ENCODE measurements at places on chromosomes 12 and 14.

DNA sequence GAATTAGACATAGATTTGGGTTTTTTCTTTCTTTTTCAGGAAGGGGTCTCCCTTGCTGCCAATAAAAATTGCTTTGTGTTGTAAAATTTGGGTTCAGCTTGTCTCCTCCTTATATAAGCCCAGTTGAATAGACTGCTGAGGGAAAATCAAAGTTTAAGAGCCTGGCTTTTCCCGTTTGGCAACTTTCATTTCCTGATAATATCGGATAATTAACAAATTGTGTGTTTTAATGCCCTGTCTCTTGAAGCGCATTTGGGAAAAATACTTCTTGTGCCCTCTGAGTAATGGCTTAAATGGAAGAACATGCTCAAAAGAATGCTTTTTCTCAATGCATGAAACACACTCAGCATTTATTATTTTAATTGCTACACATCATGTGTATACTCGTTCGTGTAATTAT lies 198.0 kb upstream of the DCN start:
- no peak for DNase-seq

DNA sequence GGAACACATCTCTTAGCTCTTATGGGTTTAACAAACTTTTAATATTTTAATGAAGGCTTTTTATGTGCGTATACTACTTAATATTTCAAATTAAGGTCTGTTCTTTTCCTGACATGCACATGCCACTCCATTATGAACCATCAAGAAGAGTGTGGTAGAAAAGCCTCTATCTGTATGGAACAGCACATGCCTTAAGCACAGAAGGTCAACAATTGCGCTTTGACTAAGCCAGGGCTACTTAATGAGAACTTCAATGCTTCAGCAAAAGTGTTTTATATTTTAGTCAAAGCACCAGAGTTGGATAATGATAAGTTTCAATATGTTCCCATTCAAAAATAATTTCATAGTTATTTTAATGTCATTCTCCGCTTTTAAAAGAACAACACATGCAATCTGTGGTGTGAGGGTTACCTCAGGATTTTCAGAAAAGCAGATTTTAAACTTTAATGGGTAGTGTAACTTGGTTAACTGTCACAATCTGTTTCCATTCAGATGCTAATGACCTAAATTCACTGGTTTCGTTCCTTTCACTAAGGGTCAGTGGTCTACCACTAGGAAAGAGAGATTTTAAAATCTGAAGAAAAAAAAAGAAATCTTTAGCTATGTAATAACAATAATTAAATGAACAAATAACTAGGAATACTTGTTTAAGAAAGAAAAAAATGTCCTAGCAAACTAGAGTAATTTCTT lies 193.4 kb upstream of the NOVA1 start:
- DNase-seq, result peak; percentile 12

GRCh38 chr12:77124767-77125166 lies 59.4 kb upstream of the E2F7 start:
- no peak for DNase-seq

DNA sequence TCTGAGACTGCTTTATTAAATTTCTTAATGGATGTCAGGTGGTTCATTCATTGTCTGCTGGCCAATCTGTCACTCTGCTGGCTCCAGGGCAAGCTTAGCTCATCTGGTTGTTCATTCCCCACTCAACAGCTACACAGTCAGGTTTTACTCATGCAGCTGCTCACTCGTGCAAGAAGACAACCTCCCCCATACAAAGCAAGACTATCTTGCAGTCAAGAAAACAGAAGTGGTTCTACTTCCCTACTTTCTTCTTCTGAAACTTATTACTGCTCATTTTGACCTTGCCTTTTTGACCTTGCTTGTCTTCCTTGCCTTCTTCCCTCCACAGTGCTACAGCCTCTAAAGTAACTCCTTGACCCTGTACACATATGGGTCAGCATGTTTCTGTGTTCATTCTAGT lies 277.9 kb downstream of the SSPN start:
- no peak for DNase-seq

DNA sequence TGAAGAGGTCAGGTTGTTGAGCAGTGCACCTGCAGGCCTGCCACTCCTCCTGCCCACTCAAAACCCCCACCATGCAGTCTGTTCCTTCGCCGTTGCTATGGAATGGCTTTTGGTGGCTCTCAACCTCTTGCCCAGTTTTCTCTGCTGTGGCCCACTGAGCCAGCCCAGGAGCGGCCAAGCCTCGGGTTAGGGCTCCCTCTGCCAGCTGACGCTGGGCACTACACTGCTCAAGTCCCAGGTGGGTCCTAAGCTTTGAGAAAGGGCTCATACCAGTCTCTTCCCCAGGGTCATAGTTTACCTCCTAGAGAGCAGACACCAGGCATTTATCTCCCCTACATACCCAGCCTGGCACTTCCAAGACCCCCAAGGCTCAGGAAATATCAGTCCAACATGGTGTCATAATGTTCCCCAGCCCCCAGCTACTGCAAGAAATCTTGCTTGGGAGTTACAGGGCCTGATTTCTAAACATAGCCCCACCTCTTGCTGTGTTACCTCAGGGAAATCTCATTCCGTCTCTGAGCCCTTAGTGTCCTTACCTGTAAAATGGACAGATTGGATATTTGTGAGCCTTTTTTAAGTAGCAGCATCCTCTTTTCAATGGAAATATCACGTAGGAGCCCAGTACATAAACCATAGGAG lies 59.4 kb downstream of the TSPAN11 start:
- no peak for DNase-seq

DNA sequence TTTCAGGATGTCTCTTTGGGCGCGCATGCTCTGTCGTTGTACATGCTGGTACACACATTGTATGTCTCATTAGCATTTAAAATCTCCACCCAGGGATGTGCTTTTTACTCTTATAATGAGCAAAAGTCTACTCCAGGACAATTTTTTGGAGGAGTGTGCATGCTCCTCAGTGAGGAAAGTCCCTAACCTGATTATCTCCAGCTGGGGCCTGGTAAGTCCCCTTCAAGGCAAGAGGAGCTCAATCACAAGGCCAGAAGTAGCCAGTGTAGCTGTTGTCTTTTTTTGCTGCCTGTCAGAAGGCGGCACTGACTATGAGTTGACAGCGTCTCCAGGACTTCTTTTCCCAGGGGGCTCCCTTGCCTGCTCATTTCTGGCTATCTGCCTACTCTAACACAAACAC lies 218.3 kb upstream of the CNTN1 start:
- DNase-seq, result no peak

DNA sequence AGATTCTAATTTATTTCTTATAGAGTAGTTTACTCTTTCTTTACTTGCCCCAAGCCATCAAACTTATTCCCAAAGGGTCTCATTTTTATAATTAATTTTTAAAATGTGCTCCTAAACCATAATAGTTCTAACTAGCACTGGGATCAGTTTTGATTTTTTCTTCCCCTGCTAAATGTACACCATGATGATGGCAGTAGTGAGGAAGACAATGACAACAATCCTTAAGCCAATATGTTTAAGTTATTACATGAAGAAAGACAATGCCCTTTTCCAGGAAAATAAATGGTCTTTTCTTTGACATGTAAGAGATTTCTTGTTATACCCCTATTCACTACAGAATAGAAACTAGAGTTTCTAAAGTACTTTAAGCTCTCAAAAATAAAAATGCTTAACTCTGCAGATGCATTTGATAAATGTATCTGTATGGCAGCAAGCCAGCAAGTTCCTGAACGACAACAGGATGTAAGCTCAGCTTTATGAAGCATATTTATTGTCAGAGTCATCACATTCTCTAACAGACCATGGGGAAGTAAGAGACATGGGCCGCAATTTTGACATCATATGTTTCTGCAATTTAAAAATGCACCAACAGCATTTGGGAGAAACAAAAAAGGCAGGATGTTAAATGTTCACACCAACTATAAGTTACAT lies 36.0 kb upstream of the SNX6 start:
- DNase-seq, result no peak

DNA sequence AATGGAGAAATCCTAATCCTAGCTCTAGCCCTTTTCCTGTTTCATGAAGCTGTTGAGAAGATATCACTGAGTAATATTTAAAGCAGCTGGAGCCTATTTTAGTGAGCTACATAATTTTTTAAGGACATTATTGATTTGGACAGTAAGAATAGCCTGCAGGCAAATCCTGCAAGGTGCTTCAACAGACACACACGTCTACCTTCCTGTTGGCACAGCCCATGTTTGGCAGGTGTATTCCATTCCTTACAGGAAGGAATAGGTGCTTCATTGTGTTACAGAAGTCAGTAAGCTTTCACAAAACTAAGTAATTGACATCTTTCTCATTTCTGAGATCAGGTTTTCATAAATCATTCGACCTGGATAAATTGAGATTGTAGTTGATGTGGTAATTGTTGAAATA lies 50.6 kb downstream of the FOXA1 start:
- DNase-seq, result no peak

GRCh38 chr14:101120641-101121507 lies 217.4 kb upstream of the RTL1 start:
- no peak for DNase-seq

- no peak for DNase-seq
Observed at GRCh38 chr14:64293976-64294671, at the start of gene ESR2. TSS of gene ESR2 (minus strand) at chr14:64294371. CDS start at chr14:64282985, 11,386 bp downstream.

DNA sequence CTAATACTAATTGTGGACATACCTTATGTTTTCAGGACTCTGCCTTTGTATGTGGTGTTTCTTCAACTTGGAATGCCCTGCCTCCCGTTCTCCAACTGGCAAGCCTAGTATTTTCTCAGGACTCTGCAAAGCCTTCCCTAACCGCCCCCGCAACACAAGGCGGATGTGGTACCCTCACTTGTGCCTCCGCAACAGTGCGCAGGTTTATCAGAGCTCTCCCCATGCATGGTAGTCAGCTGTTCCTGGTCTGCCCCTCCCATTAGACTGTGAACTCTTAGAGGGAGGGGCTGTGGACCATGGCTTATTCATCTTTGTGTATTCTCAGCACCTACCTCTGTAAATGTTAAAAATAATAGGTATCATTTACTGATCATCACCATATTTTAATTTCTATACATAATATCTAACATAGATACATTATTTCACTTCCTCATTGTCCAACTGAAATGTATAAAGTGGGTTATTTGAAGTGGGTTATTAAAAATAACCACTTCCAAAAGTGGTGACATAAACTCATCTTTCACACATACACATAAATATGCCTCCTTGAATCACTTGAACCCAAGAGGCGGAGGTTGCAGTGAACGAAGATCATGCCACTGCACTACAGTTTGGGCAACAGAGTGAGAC lies 9.0 kb downstream of the LPAR5 start:
- DNase-seq, result no peak

DNA sequence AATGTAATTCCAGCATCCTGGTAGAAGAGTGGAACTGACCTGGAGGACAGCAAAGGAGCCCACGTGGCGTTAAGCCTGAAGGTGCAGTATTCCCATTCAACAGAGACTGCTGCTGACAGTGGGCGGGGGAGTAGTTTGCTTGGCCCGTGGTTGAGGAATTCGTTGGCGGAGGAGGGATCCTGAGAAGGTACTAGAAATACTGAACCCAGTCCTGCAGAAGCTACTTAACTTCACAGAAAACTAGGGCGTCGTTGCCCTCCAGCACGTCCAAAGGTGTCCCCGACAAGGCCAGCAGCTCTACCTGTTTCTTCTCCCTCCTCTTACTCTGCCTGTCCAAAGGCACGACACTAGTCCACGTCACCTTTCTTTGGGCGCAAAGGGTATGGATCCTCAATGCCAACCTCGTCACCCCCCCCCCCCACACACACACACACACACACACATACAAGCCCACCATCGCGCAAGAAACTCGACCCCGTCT lies 303 bp downstream of the PUS7L start:
- DNase-seq, result no peak

- DNase-seq, result no peak
Observed at GRCh38 chr12:123057513-123058265, 77.2 kb downstream of the ARL6IP4 start.

DNA sequence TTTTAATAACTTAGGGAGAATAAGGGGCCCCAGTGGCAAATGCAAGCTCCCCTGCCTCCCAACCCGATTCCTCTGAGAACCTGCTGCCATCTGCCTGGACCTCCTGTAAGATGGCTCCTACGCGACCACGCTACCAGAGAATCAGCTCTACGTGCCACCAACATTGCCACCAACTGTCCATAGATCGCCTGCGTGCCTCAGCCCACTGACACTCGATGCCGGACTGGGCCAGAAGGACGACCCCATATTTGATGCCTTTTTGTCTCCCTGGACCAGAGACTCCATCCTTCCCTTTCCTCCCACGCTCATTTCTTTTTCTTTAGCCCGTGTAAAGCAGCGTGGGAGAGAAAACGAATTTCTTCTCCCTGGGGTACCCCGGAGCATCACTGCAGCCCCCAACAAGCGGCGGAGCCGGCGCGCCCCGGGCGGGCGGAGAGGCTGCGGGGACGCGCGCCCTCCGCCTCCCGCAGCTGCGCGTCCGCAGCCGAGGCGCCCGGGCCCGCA lies 565 bp upstream of the KLHL42 start:
- no peak for DNase-seq

DNA sequence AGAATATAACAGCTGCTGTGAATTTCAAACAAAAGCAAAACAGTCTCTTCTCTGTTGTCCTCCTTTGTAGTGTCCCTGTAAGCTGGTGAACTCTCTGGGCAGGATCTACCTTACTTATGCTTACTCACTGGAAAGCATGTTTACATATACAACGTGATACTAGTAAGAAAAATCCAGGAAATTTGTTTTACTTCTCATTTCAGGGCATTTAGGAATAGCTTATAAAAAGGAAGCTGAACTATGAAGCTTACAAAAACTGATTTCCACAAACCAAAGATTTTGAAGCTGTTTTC lies 311.0 kb downstream of the NOVA1 start:
- no peak for DNase-seq

GRCh38 chr14:70082394-70082793 lies 106.4 kb downstream of the SLC8A3 start:
- no peak for DNase-seq

DNA sequence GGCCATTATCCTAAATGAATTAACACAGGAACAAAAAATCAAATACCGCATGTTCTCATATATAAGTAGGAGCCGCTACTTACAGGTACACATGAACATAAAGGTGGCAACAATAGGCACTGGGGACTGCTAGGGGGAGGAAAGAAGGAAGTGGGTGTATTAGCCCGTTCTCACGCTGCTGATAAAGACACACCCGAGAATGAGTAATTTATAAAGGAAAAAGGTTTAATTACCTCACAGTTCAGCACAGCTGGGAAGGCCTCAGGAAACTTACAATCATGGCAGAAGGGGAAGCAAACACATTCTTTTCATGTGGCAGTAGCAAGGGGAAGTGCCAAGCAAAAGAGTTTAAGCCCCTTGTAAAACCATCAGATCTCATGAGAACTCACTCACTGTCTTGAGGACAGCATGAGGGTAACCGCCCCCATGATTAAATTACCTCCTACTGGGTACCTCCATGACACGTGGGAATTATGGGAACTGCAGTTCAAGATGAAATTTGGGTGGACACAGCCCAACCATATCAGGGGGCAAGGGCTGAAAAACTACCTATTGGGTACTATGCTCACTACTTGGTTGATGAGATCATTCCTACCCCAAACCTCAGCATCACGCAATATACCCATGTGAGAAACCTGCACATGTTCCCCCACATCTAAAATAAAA lies 16.4 kb upstream of the MIA2 start:
- DNase-seq, result no peak

GRCh38 chr12:105616971-105617540 lies 286.6 kb downstream of the C12orf75 start:
- DNase-seq, result no peak

All from iPS DF 19.7 (cell line).